ENCODE measurements at places on chromosomes 6 and 20.

DNA sequence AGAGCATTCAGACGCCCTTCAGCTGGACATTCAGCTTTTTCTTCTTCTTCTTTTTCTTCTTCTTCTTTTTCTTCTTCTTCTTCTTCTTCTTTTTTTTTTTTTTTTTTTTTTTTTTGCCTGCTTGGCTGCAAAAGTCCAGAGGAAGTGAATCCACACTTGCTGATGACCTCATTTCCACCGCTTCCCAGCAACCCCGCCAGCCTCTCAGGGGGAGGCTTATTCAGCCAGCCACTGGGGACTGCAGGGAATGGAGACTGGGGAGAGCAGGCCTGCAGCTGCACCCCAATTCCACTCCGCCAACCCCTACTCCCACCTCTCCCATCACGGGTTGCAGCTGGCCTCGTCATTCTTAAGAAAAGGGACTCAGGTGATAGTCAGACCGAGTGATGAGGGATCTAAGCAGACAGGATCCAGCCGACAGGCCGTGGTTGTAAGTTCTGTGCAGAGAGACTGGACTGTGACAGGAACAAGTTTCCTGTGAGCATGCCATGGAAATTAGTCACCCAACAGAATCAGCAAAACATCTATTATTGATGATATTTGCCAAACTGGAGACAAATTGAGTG lies 59.0 kb upstream of the QKI start:
- no peak for DNase-seq

DNA sequence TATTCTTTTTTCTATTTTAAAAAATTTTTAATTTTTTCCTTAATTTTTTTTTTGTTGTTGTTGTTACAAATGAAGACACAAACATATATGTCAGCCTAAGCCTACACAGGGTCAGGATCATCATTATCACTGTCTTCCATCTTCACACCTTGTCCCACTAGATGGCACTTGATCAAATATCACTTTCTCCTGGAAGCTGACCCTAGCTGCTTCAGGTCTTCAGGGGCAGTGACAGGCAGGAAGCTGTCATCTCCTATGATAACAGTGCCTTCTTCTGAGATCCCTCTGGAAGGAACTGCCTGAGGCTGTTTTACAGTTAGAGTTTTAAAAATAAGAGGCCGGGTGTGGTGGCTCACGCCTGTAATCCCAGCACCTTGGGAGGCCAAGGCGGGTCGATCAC lies 70.2 kb upstream of the EEF1E1 start:
- DNase-seq = no peak

DNA sequence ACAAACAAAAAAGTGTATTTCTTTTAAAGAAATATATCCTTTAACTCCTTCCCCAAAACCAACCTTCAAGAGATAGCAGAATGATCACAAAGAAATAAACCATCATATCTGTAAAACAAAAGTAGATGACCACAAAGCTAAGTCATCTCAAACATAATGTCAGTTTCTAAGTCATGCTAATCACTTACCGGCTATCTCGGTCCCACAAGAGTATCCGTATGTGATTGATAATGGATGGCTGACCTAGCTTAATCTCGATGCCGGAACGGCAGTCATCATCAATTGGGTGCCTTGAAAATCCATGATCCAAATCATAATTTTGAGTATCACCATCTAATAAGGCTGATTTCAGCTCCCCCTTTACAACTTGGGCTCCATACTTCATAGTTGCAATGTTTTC lies 59.7 kb downstream of the BTBD9 start:
- no peak for DNase-seq

- DNase-seq = no peak
Measured at GRCh38 chr20:42309050-42309449, 690.9 kb upstream of the CHD6 start.

GRCh38 chr20:38590676-38591473 lies 9.9 kb downstream of the ADIG start:
- peak; percentile 9 for DNase-seq

DNA sequence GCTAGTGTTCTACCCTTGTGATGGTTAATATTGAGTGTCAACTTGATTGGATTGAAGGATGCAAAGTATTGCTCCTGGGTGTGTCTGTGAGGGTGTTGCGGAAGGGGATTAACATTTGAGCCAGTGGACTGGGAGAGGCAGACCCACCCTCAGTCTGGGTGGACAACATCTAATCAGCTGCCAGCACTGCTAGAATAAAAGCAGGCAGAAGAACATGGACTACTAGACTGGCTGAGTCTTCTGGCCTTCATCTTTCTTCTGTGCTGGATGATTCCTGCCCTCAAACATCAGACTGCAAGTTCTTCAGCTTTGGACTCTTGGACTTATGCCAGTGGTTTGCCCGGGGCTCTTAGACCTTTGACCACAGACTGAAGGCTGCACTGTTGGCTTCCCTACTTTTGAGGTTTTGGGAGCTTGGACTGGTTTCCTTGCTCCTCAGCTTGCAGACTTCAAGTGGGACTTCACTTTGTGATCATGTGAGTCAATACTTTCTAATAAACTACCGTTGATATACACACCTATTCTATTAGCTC lies 50.1 kb downstream of the SDHAF4 start:
- DNase-seq = no peak

DNA sequence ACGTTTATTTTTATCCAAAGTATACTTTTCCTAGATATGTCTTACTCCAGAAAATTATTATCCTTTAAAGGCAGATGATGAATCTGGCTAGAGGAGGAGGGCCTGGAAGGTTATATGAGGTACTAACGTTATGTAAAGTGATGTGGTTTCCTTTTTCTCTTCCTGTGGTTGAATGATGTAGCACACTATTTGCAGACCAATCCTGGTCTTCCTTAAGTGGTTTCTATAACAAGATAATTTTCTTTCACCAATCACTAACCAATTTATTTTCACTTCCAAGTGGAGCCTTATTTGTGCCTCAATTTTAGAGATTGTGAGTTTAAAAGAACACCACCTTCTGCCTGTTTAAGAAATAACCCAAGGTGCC lies 154.6 kb upstream of the SOX4 start:
- DNase-seq = no peak

DNA sequence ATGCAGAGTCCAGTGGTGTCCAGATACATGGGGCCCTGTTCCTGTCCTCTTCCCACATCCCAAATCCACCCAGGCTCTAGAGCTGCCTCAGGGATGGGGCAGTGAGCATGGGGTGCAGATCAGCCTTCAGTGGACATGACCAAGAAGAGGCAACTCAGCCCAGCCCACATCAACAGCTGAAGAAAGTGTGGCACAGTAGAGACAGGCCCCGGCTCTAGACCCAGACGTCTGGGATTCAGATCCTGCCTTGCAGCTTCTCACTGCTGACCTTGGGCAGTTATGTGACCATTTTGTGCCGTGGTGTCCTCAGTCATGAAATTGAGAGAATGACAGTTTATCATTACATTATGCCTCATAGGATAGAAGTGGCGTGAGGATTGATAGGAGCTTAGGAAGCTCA lies 54.6 kb upstream of the CST7 start:
- DNase-seq = no peak

DNA sequence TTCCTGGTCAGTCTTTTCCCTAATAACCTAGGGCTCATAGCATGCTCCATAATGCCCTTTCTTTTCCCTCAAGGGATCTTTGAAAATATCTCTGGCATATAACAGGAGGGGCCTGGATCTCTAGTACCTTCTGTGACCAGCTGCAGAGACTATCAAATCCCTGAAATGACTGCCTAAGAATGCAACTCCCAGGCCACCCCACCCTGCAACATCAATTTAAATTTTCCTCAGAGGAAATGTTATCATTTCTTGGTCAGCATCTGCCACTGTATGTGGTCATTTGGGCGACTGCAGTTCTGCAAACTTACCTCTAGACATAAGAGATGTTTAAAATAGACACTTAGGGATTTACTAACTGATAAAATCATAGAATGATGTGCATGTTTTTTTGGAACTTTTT lies 200.2 kb downstream of the KCNQ5 start:
- no peak for DNase-seq

DNA sequence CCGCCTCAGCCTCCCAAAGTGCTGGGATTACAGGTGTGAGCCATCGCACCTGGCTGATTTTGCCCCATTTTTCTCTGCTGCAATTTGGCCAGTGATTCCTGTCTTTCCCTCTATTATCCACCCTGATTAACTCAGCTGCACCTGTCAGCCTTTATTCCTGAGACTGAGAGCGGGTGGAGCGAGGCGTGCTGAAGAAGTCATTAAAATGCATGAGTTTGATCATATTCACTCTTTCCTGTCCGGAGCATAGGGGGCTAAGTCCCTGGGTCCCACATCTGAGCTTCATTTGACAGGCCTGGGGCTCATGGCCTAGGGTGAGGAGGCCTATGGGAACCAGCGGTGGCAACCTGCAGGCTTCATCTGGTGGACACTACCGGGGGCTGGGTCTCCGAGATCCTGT lies 25.7 kb upstream of the CTNNBL1 start:
- DNase-seq = no peak

DNA sequence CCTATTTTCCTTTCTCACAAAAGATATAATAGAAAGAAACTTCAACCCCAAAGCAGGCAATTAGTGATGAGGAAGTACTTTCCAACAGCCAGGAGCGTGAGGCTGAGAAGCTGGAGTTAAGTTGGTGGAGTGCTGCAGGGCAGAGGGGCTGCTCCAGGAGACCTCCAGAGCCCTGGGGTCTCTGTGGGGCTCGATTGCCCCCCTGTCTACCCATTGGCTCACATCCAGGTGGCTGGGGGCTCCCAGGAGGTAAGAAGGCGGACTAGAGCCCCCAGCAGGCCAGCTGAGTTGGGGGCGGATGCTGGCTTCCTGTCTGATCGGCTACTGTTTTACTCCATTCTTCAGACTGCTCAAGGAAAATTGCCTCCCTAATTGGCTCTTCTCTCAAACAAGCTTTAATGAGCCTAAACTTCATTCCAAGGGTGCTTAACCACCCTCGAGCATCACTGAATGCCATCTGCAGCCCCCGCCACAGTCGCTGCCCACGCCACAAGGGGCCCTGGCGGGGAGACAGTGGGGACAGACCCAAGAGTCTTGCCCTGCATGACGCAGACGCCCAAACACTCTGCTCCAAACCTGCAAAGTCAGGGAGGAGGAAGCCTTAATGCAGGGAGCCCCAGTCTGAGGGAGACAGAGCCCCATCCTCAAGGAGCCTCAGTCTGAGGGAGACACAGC lies 78.6 kb downstream of the MDGA1 start:
- no peak for DNase-seq

- peak; percentile 70 for DNase-seq
Measured at GRCh38 chr6:112690497-112691202, 343.5 kb downstream of the RFPL4B start.

DNA sequence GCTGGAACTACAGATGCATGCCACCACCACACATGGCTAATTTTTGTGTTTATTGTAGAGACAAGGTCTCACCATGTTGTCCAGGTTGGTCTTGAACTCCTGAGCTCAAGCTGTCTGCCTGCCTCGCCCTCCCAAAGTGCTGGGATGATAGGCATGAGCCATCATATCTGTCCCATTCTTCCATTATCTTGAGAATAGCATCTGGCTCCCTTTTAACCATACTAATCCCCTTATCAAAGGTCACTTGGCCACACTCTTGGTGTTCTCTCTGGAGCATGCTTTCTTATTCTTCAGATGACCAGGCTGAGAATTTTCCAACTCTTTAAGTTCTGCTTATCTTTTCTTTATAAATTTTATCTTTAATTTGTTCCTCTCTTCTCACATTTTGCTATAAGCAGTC lies 15.9 kb upstream of the TRERF1 start:
- DNase-seq = no peak

DNA sequence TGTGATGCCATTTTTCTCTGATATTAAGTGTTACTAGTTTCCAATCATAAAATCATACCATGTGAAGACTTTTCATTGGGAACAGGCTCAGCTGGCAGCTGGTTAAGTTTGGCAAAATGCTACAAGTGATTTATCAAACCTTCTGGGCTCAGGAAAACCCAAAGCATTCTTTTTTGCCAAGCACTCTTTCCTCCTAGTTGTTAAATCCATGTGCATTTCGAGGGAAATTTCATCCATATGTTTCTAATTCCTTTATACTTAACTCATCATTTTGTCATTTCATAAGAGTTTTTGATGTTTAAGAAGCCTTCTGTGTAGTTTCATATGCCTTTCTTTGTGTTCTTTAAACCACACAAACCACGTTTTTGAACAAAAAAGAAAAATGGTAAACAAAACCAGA lies 217.6 kb upstream of the PDE10A start:
- no peak for DNase-seq

- no peak for DNase-seq
Measured at GRCh38 chr20:15866916-15867730, 706.1 kb downstream of the KIF16B start.

DNA sequence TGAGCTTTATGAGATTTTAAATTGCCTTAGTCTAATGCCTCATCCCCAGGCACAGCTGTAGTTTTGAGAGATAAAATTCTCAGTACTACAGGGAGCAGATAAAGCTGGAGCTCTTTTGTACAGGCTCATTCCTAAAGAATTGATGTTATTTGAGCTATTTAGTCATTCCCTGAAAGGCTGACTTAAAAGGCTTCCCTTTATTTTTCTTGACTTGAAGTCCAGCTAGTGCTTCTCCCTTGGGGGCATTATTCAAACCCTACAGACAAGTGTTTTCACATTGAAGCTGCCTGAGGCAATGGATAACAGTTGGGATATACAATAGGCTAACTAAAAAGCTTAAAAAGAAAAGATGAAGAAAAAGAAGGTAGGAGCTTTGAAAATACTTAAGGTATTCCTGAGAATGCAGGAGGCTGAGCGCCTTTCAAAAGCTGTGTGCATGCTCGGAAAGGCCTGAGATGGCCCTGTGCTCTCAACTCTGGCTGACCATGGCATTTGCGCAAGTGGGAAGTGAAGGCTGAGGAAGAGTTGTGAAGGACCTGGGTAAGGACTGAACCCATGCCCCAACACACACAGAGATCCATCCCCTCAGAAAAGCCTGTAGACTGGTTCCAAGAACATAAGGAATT lies 315.1 kb downstream of the SMOC2 start:
- no peak for DNase-seq

DNA sequence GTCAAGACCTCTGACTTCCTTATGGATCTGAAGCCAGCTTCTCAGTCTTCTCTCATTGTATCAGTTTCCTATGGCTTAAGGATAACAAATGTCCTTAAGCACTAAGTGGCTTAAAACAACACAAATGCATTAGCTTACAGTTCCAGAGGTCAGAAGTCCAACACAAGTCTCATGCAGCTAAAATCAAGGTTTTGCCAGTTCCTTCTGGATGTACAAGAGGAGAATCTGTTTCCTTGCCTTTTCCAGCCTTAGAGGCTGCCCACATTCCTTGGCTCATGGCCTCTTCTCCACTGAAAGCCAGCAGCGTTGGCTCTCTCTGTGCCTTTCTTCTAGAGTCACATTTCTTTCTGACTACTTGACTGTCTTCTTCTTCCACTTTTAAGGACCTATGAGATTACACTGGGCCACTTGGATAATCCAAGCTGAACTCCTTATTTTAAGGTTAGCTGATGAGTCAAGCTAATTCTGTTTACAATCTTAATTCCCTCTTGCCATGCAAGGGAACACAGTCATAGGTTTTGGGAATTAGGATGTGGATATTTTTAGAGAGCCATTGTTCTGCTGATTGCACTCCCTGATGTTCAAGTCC lies 179.0 kb downstream of the BCAS1 start:
- DNase-seq = no peak

GRCh38 chr6:11212664-11213063 lies 19.8 kb downstream of the NEDD9 start:
- no peak for DNase-seq

GRCh38 chr20:23140991-23141390 lies 54.9 kb upstream of the CD93 start:
- no peak for DNase-seq

Data from NCI-H1694 (cell line).